ENCODE measurements at places on chromosomes 6 and 20.

DNA sequence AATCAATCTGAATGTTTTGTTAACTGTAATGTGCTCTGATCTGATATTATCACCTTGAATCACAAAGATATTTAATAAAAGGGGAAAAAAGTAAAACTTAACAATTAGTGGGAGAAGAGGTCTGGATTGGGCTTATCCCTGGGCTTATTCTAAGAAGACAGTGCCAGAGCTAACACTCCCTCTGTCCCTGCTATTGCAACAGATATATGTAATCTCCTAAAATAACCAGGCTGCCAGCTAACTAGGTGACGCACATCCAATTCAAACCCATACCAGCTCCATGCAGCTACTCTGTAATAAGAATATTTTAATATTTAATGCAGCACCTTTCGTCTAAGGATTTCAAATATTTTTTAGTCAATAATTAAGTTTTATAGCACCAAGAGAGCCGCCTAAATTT lies 330.1 kb upstream of the MARCKS start:
- no peak for DNase-seq

DNA sequence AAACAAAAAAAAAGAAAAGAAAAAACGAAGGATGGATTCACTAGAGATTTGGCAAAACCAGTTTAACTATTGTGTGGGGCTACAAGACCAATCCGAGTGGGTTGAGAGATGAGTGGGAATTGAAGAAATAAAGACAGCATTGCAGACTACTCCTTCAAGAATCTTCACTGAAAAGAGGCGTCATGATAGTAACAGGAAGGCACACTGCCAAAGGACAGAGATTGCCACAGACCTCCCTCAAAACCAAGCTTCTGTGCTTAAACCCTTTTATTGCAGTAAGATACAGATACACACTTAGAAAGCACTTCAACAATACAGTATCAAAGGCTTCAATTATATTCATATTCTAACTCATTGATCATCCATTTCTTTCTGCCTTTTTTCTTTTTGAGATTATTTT lies 103.9 kb downstream of the IPCEF1 start:
- peak; percentile 31 for DNase-seq

DNA sequence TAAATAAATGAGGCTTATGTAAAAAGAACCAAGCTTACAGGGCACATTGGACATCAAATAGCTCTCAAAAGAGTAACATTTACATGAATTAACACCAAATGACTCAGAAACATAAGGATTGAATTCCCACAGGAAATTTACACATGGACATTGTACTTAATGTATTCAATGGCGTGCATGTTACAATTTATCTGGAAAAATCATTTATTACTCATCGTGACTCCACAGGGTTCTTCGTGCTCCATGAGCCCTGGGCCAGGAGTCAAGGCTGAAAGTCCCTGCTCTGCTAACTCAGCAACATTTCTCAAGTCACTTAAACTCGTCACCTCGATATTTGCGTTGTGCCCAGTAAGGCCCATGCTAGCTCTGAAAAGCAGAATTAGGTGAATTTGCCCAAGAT lies 158.5 kb downstream of the PHACTR1 start:
- peak; percentile 69 for DNase-seq

DNA sequence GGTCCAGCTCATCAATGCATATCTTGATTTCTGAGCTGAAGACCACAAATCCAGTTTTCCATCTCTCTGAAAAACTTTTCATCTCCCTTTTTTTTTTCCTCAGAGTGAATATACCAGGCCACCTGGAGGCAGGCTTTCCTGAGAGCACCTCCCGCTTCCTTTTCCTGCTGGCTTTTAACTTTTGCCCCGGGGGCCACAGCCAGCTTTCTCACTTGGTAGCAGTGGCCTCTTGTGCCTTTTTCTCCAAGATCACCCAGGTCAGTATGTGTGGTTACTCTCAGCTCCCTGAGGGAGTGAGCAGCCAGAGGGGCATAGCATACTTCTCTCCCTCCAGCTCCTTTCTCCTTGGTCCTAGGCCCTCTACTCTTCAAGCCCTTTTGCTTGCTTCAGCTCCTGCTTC lies at the start of gene BTN1A1:
Gene BTN1A1 (plus strand): TSS at position 202 of the 400 bp plus-strand sequence. CDS start 984 bp downstream, outside the sequence.
- no peak for DNase-seq

DNA sequence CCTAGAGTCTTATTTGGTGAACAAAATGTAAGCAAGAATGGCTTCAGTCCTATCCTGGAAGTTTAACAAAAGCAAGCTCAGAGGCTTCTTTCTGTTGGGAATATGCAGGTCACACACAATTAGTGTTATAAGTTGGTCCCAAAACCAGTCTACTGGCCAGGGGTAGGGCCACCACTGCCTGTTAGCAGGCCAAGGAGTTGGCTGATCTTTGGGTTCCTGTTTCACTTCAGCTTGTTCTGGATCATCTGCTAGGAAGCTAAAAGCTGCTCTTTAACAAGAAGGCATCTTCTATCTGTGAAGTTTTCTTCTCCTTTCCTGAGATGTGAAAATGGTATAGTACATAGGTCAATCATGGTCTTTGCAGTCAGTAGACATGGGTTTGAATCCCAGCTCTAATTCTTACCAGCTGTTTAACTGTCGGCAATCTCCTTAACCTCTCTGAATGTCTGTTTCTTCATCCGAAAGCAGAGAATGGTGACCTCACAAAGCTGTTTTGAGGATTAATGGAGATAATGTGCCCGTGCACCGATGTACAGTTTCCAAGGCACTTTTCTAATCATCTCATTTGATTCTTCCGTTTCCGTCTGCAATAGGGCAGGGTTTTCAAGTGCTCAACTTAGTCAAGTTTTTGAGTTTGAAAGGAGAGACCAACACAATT lies 271.2 kb upstream of the TAB2 start:
- DNase-seq, result no peak

- peak; percentile 95 for DNase-seq
Measured at GRCh38 chr6:56899311-56899710, 55.6 kb upstream of the BEND6 start.
